ENCODE measurements at places on chromosomes 4 and X.

DNA sequence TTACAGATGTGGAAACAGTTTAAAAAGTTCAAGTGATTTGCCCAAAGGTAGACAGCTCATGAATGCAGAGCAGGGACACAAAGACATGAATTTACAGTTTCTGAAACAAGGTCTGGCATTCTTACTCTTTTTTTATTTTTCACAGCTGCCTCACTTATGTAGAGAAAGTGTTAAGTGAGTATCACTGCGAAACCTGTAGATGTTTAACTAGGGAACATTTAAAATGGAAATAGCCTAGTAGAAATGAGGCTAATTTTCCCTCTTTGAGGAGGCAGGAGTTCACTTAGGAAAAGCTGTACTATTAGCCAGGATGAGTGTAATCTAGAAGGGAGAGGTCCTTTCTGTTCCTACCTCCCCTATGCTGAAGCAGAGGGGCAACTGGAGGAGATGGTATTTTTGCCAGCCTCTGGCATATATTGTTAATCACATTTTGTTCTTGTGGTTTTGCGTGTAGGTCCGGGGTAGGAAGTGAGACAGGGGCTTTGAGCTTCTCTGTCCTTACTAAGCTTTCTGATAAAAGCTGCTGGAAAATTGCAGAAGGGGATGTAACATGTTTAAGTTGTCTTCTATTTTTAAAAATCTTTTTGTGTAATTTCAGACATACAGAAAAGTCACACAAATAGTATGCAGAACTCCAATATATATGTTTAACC lies 492.8 kb upstream of the NR3C2 start:
- DNase-seq = no peak

- DNase-seq = no peak
Measured at GRCh38 chr4:155005395-155006090, 202.9 kb upstream of the NPY2R start.

DNA sequence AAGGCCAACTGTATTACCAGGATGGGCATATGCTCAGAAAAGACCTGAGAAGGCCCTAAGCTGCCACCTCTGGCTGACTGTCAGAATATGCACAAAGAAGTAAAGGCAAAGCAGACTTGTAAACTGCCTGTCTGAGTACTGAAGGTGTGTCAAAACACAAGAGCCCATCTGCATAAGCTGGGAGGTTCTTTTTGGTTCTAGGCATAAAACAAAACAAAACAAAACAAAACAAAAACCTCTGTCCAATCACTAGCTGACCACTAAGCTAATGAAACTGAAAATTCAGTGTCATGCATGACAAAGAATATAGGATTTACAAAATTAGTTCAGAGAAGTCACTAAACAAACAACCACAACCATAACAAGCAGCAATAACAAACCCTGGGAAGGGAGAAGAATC lies 20.6 kb downstream of the SH3D19 start:
- no peak for DNase-seq

GRCh38 chr4:169644802-169645201 lies 24.4 kb downstream of the CLCN3 start:
- no peak for DNase-seq
